ENCODE measurements at places on chromosomes 13 and 19. TPM values are rescaled to one million over a fixed set of nuclear protein-coding genes. Genes with fewer than 3 reads are reported as not detected.

GRCh38 chr13:27783111-27783510 is 9.2 kb upstream of the GSX1 start:
- DNase-seq = no peak

Gene NLRP4
- polyA plus RNA-seq = not detected

- DNase-seq = no peak
Observed at GRCh38 chr13:110361365-110361911, 54.4 kb downstream of the COL4A2 start.

DNA sequence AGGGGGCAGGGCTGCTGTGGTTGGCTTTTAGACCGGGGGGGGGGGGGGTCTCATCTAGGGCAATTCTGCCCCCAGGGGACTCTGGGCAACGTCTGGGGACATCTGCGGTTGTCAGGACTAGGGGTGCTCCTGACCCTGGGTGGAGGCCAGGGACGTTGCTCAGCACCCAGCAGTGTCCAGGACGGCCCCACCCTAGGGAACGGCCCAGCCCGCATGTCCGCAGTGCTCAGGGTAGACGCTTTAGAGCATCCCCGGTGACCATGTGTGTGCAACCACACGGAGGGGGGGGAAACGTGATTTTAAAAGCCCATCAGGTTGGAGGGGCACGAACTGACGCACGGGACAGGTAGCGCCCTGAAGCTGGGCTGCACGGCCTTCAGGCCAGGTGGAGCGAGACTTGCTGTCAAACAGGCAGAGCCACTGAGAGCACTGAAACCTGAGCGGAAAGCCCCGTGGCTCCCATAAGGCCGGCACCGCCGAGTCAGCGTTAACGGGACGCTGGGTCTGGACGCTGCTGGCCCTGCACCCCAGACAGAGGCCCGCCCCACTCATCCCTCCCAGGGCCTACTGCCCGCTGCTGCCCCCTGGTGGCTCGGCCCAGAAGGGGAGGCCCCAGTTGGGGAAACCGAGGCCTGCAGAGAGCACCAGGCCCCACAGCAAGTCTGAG is 8.3 kb downstream of the CACTIN start:
- DNase-seq = peak; percentile 39

Gene GNG7
- 3.2 TPM for polyA plus RNA-seq
